ENCODE measurements at places on chromosomes 2 and 18. TPM values are rescaled to one million over a fixed set of nuclear protein-coding genes. Genes with fewer than 3 reads are reported as not detected.

The ABCG5 gene
- not detected for total RNA-seq

The FTCDNL1 gene
- 4.1 TPM for total RNA-seq

The ICOS gene
- not detected for total RNA-seq

The SERPINB12 gene
- total RNA-seq, result not detected

The REG3G gene
- not detected for total RNA-seq

The AGXT gene
- under 0.01 TPM for total RNA-seq

The TCF4 gene
- 68.4 TPM for total RNA-seq

The APCDD1 gene
- total RNA-seq, result not detected

The TMEFF2 gene
- total RNA-seq, result 0.22 TPM

The GREB1 gene
- 3.0 TPM for total RNA-seq

Measured in uterine smooth muscle cell (primary cell).